ENCODE measurements at places on chromosomes 4 and X. TPM values are rescaled to one million over a fixed set of nuclear protein-coding genes. Genes with fewer than 3 reads are reported as not detected.

- no peak for DNase-seq
Measured at GRCh38 chr4:12679217-12679616, 804.9 kb downstream of the RAB28 start.

- DNase-seq = no peak
Measured at GRCh38 chrX:125826774-125827451, 339.2 kb downstream of the DCAF12L2 start.

- no peak for DNase-seq
Measured at GRCh38 chr4:122541996-122542395, 78.9 kb downstream of the IL21 start.

- DNase-seq = no peak
Measured at GRCh38 chr4:55395218-55395528, 584 bp upstream of the TMEM165 start.

DNA sequence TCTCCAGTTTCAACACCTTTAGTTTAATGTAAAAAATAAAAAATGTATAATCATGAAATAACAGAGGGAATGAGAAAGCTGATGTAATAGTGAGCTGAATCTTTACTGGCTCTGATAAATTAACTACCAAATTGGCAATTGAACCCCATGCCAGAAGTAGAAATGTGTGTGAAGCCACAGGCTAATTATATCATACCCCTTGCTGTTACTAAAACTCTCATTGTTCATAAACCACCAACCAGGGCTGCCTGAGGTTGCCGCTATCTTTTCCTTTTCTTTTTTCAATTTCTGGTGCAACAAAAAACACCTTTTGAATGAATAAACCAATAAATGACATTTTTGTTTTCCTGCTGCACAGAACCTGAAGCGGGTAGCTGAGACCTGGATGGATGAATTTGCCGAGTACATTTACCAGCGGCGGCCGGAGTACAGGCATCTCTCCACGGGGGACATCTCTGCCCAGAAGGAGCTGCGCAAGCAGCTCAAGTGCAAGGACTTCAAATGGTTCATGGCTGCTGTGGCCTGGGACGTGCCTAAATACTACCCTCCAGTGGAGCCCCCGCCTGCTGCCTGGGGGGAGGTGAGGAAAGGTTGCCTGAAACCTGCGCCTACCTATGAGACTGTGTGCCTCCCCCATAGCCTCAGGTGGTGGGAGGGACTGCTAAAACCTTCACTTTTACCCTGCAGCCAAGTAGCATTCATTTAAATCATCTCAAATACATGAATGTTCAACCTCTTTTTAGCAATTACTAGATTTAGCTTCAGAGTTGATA is 216.7 kb upstream of the GALNT7 start:
- DNase-seq = no peak

GRCh38 chrX:57329008-57329407 is 42.5 kb downstream of the FAAH2 start:
- no peak for DNase-seq

The FHDC1 gene
- total RNA-seq = 16.8 TPM

DNA sequence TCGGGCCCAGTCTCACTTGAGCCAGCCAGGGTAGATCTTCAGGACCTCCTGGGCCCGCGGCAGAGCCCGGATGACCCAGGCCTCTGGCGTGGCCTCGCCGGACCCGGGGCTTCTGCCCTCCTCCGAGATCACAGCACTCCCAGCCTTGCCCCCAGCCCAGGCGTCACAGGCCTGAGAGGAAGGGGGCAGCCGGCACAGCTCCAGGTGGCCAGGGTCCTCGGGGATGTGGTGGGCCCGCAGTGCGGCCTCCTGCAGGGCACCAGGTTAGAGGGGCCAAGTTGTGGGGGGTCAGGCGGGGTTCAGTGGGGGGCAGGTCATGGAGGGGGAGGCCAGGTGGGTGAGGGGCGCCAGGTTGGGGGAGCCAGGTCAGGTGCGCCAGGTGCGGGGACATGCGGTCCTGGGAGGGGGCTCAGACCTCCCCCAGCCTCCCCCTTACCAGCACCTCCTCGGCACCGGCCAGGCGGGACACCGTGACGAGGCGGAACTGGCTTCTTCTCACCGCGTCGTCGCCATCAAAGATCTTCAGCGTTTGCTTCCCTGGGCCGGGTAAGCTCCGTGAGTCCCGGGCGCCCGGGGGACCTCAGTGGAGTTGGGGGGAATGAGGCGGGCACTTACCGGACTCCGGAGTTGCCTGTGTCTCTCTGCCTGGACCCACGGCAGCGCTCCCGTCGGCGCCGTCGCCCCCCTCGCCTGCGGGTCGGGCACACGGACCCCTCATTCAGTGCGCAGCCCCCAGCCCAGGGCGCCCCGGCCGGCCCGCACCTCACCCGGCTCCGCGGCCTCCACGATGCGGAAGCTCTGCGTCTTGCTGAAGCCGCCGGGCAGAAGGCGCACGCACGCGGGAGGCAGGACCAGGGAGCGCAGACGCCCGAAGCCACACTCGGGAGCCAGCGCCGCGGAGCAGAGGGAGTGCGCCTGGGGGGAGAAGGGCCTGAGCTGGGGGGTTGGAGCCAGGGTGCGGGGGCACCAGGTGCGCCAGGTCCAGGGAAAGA is 6.0 kb downstream of the DGKQ start:
- no peak for DNase-seq

- DNase-seq = no peak
Measured at GRCh38 chr4:47271291-47271690, 192.2 kb downstream of the COMMD8 start.

DNA sequence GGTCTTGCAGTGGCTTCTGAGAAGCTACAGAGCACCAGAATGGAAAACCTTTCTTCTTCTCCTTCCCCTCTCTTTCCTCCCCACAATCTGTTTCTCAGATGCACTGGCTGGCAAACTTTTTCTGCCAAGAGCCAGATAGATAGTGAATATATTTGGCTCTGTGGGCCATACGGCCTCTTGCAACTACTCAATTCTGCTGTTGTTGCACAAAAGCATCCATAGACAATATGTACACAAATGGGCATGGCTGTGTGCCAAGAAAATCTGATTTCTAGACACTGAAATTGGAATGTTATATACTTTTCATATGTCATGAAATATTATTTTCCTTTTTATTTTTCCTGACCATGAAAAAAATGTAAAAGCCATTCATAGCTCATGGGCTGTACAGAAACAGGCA is 3.1 kb downstream of the PHEX start:
- DNase-seq = no peak

DNA sequence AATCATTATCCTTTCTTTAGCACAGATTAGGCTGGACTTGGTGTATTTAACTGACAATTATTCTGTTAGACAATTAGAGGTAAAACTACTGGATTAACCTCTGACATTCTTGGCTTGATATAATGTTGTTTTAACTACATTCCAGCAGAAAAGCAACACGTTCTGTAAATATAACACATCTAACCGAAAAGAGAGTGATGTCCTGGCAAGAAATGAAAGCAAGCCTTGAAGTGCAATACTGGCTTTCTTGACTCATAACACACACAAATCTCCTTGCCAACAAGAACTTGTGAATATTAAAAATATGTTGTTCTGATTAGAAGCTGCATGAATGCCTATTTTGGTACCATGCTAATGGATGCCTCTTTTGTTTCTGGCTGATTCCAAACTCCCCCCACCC is 76.4 kb downstream of the EFHC2 start:
- no peak for DNase-seq

- DNase-seq = no peak
Measured at GRCh38 chr4:40688446-40689095, 58.9 kb upstream of the RBM47 start.

GRCh38 chr4:70681704-70682103 is 6.6 kb upstream of the UTP3 start:
- DNase-seq = no peak

DNA sequence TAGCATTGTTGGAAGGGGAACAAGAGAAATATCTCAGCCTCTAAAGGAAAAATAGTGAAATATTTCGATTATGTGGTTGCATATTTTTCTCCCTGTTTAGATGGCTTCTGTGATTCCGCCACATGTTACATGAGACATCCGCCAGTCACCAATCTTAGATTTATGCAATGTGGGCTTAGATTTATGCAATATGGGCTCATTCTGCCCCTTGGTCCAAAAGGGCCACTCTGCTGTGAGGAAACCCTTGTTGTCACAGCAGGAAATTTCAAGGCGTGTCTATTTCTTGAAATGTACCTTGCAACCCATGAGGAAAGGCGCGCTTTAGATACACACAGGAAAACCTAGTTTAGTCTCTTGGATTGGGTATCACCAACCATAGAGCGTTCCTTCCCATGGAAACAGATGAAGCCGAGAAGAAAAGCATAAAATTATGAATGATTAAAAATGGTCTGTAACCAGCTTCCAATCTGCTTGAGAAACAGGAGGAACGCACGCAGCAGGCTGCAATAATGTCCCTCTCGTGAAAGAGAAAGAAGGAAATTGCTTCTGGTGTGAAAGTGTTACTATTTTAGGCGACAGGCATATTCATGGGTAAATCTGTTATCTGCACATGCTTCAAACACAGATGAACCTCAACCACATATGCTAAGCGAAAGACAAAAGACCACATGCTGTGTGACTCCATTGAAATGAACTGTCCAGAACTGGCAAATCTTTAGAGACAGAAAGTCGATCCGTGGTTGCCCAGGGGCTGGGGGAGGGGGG is 3.7 kb downstream of the RS1 start:
- no peak for DNase-seq

DNA sequence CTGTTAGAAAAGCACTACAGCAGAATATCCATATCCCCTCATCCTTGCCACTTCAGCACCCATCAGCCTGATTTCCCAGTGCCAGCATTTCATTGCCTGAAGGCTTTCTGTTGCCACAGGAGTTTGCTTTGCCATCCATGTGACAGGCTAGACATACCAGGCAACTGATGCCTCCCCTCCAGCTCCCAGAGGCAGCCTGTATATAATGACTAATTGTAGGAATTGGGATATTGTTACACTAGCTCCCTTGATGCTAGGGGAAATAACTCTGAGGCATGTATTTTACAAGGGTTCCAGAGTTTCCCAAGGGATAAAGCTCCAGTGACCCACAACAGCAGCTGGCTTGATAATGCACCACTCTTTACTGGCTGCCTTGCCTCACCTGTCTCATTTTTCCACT is 608.0 kb upstream of the FTHL17 start:
- peak; percentile 34 for DNase-seq

The CSN1S1 gene
- total RNA-seq = not detected

- DNase-seq = no peak
Measured at GRCh38 chrX:103607364-103608305, at the start of gene TCEAL3. TCEAL3 (plus strand) TSS chrX:103607963; CDS start chrX:103609065, 1,102 bp downstream.

- no peak for DNase-seq
Measured at GRCh38 chr4:71828470-71828869, 44.6 kb upstream of the GC start.

DNA sequence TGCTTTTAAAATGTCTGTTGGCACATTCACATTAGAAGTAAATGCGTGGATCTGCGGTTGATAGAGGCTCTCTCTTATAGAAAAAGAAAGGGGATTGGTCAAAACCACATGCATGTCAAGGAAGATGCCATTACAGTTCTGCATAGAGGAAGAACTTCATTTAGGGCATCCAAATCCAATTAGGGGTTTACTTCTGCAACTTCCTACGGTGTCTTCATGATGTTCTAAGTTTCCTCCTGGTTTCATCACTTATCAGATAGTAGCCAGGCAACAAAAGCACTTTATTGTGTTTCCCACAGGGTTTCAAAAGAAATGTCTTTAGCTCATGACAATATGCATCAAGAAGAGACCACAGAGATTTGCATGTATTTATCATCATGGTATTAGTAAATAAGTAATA is 136.0 kb upstream of the HPGD start:
- no peak for DNase-seq

GRCh38 chr4:155376387-155377268 is at the start of gene MAP9:
MAP9 (minus strand) TSS chr4:155376965; CDS start chr4:155375850, 1,115 bp downstream.
- DNase-seq = peak; percentile 85

- no peak for DNase-seq
Measured at GRCh38 chrX:73668779-73669178, 105.8 kb downstream of the CHIC1 start.

The TCEAL3 gene
- total RNA-seq = 11.7 TPM

GRCh38 chrX:51862920-51863319 is 30.5 kb upstream of the MAGED1 start:
- DNase-seq = no peak

The ASB9 gene
- total RNA-seq = 5.7 TPM

The TAB3 gene
- 46.7 TPM for total RNA-seq

- DNase-seq = no peak
Measured at GRCh38 chr4:142331646-142332045, 514.5 kb downstream of the INPP4B start.

The FGFR3 gene
- 8.2 TPM for total RNA-seq

GRCh38 chr4:76091052-76091451 is 16.5 kb downstream of the ART3 start:
- no peak for DNase-seq

DNA sequence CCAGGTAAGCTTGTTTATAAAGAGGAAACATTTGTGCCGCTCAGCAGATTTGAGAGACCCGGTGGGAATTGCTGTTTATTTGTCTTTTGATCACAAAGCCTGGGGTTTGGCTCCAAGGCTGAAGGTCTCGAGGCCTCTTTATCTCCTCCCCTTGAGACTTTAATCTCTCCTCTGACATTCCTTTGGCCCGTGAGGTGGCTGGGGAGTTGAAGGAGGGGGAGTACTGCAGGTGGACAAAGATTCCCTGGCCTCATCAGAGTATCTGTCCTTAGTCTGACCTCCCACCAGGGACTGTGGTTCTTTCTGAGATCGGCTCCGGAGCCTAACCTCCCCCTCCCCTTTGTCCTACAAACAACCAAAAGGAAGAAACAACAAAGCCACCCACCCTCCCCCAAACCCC is 216.5 kb downstream of the MID1IP1 start:
- no peak for DNase-seq

DNA sequence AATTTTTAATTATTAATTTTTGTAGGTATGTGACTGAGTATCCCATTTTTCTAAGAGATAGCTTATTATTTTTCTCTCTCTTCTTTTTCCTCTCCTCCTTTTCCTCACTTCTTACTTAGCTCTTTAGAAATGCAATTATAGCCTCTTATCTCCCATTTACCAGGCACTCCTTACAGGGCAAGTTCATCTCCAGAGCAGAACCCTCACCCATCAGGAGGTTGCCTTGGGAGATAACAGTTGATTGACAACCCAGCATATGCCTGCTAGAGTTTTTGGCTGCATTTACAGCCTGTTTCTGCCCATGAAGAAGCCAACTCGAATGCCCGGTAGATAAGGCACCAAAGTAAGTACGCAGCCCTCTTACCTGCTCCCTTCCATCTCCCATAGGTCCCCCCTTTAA is 572.9 kb upstream of the ZFP42 start:
- DNase-seq = no peak

DNA sequence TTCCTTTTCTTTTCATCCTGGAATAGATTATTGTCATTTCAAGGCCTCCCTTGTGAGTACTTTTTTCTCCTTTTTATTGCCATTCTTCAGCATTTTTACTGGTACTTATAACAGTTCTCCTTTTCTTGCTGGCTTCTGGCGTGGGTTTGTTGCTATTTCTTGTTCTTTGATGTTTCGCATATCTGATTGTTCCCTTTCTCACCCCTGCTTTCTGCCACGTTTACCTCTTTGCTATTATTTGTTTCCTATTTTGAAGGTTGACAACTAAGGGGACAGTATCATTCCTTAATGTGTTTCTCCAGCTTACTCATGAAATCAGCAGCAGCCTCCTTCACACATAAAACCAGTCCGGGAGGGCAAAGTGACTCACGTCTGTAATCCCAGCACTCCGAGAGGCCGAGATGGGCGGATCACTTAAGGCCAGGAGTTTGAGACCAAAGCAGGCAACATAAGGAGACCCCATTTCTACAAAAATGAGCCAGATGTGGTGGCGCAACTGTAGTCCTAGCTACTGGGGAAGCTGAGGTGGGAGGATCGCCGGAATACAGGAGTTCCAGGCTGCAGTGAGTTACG is 72.6 kb downstream of the DMD start:
- DNase-seq = no peak

All from PC-9 (cell line).